M059J (cell line): ENCODE measurements at places on chromosomes 7 and 10. TPM values are rescaled to one million over a fixed set of nuclear protein-coding genes. Genes with fewer than 3 reads are reported as not detected.
A peak's percentile ranks its signal among the peaks of the same experiment; 100 is the strongest.

DNA sequence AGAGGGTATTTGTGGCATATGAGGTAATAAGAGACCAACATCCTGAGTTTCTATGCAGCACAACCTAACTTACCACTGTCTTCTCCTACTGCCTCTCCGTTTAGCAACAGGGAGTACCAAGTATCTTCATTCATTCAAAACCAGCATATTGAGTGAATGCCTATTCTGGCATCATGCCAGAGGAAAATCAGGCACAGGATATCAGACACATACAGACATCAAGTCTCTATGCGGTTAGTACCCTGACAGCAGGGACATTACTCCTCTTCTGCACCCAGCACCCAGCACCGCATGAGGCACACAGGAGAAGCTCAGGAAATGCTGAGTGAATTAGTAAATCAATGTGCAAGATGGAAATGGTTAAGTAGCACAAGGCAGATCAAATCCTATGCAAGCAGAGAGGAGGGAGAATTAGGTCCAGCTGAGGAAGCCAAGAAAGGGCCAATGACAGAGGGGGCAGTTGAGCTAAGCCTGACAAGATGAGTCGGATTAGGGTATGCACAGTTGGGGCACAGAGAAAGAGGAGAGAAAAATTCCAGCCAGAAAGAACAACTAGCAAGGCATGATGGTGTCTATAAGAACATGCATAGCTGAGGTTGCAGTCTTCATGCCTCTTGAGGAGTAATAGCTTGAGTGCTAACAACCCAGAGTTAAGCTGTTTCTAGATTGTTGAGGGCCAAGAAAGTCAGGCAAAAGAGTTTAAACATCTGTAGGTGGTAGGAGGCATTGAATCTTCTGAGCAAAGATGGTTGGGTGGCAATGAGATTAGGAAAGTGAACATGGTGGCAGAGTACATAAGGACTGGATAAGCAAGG is 146.0 kb downstream of the PLXNA4 start:
- DNase-seq, result no peak

Gene SPDYE2
- not detected in 2 replicates for total RNA-seq

GRCh38 chr7:50538478-50538877 is 26.7 kb downstream of the DDC start:
- DNase-seq, result no peak

Gene DENND2A
- 11.5 and 19.9 TPM in 2 replicates for total RNA-seq

GRCh38 chr10:61187601-61188000 is 243.6 kb upstream of the RHOBTB1 start:
- no peak for DNase-seq

DNA sequence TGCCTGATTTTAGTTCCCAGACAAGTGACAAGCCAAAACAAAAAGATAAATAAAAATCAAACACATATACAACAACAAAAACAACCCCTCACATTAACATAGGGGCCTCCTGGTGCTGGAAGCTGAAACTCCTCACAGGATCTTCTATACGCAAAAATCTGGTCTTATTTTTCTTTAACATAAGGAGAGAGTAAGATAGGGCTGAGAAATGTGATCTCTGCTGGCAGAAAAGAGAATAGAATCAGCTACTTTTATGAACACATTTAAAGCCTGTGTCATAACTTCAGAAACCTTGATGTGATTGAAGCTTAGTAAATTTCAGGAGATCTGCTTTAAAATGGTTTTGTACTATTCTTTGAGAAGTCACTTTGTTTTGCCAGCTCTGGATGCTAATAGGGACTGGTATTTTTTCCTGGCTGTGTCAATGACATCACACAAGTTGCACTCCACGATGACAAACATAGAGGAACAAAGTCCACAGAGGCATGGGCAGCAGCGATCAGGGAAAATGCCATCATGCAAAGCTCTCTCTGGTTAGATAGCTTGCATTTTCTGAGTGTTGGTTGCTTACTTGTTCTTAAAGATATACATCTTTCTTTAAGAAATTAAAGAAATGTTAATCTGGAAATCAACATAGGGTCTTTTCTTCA is 176.6 kb upstream of the SP4 start:
- DNase-seq, result no peak

Gene GRID2IP
- total RNA-seq, result 0.02 TPM in 1 of 2 replicates, not detected in the other

GRCh38 chr7:3028071-3028757 is 15.5 kb downstream of the CARD11 start:
- peak; percentile 89 for DNase-seq

DNA sequence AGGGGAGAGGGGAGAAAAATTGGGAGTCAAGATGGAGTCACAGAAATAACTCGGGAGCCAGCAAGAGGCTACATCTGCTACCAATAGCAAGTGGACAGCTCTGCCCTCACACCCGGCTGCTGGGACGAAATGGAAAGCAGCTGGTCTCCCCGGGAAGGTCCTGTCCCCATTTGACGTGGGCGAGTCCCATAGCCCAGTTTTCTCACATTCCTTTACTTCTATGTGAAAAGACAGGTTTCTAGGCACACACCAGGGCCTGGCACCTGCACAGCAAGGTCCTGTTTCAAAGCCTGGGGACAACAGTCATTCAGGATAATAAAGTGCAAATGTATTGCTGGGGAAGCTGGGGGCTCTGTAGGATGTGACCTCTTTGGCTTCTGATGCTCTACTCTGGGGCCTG is 162.6 kb downstream of the OAT start:
- no peak for DNase-seq

GRCh38 chr10:73863039-73863817 is 11.1 kb downstream of the CAMK2G start:
- DNase-seq, result no peak

DNA sequence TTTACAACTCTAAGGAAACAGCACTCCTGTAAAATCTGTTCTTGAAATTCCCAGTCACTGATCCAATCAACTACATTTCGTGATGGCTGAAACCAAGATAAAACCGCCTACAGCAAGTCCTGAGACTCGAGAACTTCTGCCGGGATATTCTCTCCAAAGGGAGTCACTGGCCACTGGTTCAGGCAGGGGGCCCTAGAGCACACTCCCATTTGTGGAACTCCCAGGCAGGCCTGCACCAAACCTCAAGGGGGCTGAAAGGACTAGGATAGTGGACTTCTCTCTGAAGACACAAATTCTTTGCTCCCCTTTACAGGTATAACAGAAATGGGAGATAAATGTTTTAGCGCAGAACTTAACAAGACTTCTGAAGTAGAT is 16.3 kb downstream of the CYTH3 start:
- no peak for DNase-seq

Gene ANKRD1
- total RNA-seq, result 32.4 and 40.0 TPM in 2 replicates

Gene AS3MT
- total RNA-seq, result 0.12 and 1.5 TPM in 2 replicates

DNA sequence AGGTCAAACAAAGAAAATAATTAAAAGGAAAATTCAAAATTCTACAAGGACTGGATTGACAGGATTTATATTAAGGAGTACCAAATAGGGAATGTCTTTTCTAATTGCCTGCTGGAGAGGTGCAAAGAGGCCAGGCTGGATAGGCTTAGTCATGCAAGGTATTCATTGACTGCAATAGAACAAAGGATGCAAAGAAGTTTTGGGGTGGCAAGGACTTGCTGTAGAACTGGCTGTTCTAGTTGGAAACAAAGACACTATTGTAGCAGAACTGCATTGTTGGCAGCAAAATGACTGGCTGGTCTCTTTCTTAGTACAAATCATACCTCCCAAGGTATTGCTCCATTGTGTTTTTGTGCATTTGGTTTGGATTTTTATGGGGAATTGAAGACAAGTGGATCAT is 10.1 kb downstream of the ITGB8 start:
- no peak for DNase-seq

Gene SLC26A5
- not detected in 2 replicates for total RNA-seq

- peak; percentile 84 for DNase-seq
Observed at GRCh38 chr7:28926871-28927597, 31.1 kb downstream of the TRIL start.

DNA sequence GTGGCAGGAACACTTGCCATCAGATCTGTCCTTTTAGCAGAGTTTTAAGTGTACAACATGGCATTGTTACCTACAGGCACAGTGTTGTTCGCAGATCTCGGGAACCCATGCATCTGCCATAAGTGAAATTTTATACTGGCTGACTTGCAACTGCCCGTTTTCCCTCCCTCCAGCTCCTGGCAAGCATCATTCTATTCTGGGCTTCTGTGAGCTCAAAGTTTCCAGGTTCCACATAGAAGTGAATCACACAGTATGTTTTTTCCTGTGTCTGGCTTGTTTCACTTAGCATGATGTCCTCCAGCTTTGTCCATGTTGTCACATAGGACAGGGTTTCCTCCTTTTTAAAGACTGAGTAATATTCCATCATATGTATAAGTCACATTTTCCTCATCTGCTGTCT is 56.6 kb downstream of the C10orf143 start:
- DNase-seq, result no peak

Gene SEMA3C
- total RNA-seq, result 116 and 143 TPM in 2 replicates

GRCh38 chr10:78742730-78743615 is 325.8 kb upstream of the ZMIZ1 start:
- DNase-seq, result no peak

DNA sequence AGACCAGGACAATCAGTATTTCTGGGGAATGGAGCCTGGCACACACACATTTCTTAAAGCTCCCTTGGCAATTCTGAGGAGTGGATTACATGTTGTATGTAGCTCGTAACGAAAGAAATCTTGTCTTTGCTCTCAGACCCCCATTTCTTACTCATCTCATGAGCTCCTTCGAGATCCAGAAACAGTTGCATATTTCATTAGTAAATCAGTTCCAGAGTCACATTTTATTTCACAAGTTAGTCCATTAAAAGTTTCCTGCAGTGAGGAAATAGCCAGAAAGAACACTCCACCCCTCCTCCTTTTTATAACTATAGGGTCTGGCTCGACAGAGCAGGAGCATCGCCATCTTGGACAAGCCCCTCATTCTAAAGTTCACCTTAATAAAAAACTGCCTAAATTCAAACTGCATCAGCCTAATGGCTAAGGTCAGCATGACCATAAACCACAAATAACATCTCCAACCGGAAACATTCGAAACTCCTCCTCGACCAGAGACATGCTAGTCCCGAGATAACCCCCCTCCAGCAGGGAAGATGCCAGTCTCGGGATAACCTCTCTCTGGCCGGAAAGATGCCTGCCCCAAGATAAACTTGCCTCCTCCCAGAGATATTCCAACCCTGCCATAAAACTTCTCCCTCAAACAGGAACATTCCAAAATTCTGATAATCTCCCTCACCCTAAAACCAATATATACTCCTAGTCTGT is 7.4 kb downstream of the EGFR start:
- DNase-seq, result no peak

Gene EN2
- not detected in 2 replicates for total RNA-seq

DNA sequence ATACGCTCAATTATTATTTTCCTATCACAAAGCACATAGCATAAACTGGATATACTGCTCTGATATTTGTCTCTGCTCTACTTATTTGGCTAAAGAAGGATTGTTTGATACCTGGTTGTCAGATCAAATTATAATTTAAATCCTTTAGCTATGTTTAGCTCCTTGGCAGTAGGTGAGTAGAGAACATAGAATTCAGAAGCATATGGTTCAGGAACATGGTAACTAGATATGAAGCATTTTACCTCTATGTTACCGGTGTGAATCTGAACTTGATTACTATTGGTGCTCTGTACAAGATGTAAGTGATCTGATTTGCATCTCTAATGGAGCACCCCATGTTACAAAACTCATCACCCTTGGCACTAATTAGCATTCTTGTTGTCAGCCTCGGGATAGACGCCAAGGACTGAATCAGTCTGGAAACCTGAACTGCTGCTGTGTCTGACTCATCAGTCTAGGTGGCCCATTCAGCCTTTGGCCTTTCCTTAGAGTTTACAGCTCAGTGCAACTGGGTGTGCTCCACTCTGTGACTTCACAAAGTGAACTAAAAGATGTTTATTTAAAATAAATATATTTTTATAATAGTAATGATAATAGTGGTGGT is 12.3 kb upstream of the MYPN start:
- DNase-seq, result peak; percentile 97
